ENCODE measurements at places on chromosomes 1 and 21.

- H3K4me3 ChIP-seq, result no peak overlapping the region
- H3K4me1 ChIP-seq, result peaks cover 10% of the 10 kb centered on the region
- no peak for DNase-seq
Observed at GRCh38 chr1:76224752-76225151, 150.2 kb downstream of the ST6GALNAC3 start.

GRCh38 chr1:14755518-14756252, 157.2 kb downstream of the KAZN start:
- DNase-seq, result no peak
- H3K4me3 ChIP-seq, result no peak overlapping the region
- no peaks in the 10 kb centered on the region for H3K27me3 ChIP-seq

DNA sequence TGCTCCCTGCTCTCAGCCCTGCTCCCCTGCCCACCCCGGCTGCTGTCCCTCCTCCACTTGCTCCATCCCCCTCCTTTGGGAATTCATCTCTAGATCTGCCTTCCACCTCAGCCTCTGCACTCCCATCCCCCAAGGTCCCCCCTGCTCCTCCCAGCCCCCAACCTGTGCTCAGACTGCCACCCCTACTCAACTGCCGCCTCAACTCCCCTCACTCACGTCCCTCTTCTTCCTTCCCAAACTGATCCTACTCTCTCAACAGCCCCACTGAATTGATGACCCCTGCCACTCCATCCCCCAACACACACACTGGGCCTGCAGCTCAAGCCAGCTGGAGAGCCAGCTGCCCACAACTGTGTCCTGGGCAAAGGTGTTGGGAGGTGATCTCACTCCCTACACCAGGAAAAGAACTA, 15.8 kb upstream of the ETV3L start:
- no peak overlapping the region for H3K27ac ChIP-seq
- H3K36me3 ChIP-seq, result no peaks in the 10 kb centered on the region
- peaks cover 23% of the 10 kb centered on the region for H3K4me1 ChIP-seq
- peaks cover 4% of the 10 kb centered on the region for H3K27me3 ChIP-seq

DNA sequence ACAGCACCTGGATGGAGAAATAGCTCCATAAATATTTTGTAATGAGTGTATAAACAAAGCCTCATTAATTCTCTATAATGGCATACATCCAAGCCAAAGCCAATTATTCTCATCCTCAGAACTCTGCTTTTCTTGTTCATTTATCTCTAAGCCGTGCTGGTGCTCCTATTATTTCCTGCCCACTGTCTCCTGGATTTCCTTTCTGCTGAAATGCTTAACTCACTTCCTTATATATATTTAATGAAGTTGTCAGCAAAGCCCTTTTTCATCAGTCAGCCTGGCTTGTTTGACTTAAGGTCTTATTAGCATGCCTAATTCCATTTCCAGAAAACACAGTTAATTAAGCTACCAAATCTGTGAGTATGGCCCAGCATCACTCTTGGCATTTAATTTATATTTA, 93.4 kb downstream of the SLC25A24 start:
- no peak overlapping the region for H3K4me3 ChIP-seq
- no peaks in the 10 kb centered on the region for H3K27me3 ChIP-seq
- H3K36me3 ChIP-seq, result no peaks in the 10 kb centered on the region
- H3K27ac ChIP-seq, result no peak overlapping the region
- no peak for DNase-seq

GRCh38 chr1:41811051-41811795, 107.5 kb downstream of the HIVEP3 start:
- DNase-seq, result no peak
- no peaks in the 10 kb centered on the region for H3K36me3 ChIP-seq
- H3K4me3 ChIP-seq, result no peak overlapping the region
- H3K4me1 ChIP-seq, result no peaks in the 10 kb centered on the region
- no peaks in the 10 kb centered on the region for H3K27me3 ChIP-seq

DNA sequence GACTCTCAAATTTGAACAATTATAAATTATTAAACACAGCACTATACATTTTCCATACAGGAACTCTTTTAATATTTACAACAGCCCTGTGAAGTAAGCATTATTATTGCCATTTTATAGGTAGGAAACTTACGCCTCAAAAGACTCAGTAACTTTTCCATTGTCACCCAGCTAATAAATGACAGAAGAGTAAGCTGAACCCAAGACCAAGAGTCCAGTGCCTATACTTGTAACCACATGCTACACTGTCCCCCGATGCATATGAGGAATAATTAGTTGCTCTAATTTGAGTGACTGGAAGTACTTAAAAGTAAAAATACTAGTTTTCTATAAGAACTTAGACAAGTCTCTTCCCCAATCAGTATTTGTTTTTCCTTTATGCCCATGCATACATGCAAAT, 88.5 kb downstream of the PTPN14 start:
- H3K36me3 ChIP-seq, result no peaks in the 10 kb centered on the region
- H3K4me3 ChIP-seq, result no peak overlapping the region
- H3K27me3 ChIP-seq, result no peaks in the 10 kb centered on the region
- DNase-seq, result no peak
- H3K4me1 ChIP-seq, result peaks cover 7% of the 10 kb centered on the region

GRCh38 chr1:155175927-155176371, 2.3 kb downstream of the TRIM46 start:
- H3K27ac ChIP-seq, result no peak overlapping the region
- no peak for DNase-seq
- no peaks in the 10 kb centered on the region for H3K27me3 ChIP-seq
- H3K4me3 ChIP-seq, result no peak overlapping the region

- H3K4me1 ChIP-seq, result no peaks in the 10 kb centered on the region
- H3K27me3 ChIP-seq, result no peaks in the 10 kb centered on the region
- H3K36me3 ChIP-seq, result no peaks in the 10 kb centered on the region
- no peak overlapping the region for H3K4me3 ChIP-seq
- no peak overlapping the region for H3K27ac ChIP-seq
Observed at GRCh38 chr1:12152113-12152891, 14.5 kb upstream of the TNFRSF1B start.

DNA sequence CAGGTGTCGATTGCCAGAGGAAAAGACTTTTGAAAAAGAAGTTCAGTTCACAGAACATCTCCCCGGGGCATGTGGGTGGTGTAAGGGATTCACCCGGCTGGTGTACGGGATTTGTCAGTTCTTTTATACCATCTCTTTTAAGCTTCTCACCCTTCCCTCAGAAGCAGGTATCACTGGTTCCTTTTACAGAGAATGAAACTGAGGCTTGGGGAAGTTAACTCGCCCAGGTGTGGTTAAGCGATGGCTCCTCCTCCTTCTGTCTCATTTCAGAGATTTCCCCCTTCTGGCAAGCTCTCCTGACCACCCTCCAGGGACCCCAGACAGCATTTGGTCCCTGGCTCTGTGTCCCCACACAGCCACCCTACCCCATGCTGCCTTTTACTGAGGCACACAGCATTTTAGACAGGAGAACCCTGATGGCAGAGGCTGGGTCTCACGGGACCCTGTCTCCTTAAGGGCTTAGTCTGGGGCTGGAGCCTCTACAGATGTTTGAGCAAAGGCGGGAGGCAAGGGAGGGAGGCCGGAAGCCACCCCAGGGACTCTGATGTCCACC, 2.8 kb upstream of the ECE1 start:
- no peaks in the 10 kb centered on the region for H3K27me3 ChIP-seq
- peaks cover 21% of the 10 kb centered on the region for H3K4me1 ChIP-seq
- H3K27ac ChIP-seq, result no peak overlapping the region
- no peak for DNase-seq
- no peak overlapping the region for H3K4me3 ChIP-seq

DNA sequence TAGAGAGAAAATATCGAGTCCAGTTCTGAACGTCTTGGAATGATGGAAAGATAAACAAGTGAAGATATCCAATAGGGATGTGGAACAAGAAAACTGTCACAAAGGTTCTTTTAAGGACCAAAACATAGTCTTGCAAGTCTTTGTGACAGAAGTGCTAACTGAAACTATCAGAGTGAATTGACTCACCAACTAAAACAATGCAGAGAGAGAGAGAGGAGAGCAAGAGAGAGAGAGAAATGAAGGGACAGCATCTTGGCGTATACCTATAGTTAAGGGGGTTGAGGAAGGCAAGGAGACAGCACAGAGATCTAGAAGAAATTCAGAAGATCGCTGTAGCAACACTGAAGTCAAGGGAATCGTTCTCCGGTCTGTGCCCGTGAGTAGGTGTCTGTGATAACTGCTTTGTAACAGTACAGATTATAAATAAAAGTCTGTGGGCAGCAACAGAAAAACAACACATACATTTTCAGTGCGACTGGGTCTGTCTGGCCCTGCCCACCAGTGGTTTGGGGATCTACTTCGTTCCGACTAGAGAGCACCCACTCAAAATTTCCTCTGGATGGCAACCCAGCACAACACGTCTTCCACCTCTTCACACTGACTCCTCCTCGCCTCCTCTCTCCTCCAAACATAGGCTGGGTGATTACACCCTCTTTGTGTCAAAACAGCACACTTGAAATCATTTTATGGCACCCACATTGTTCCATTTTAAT, 4.8 kb upstream of the COA6 start:
- H3K27ac ChIP-seq, result no peak overlapping the region
- DNase-seq, result no peak
- H3K27me3 ChIP-seq, result no peaks in the 10 kb centered on the region

GRCh38 chr1:186923486-186923885, 94.7 kb downstream of the PLA2G4A start:
- no peaks in the 10 kb centered on the region for H3K4me1 ChIP-seq
- H3K4me3 ChIP-seq, result no peak overlapping the region
- no peak for DNase-seq
- no peaks in the 10 kb centered on the region for H3K36me3 ChIP-seq
- H3K27me3 ChIP-seq, result no peaks in the 10 kb centered on the region

DNA sequence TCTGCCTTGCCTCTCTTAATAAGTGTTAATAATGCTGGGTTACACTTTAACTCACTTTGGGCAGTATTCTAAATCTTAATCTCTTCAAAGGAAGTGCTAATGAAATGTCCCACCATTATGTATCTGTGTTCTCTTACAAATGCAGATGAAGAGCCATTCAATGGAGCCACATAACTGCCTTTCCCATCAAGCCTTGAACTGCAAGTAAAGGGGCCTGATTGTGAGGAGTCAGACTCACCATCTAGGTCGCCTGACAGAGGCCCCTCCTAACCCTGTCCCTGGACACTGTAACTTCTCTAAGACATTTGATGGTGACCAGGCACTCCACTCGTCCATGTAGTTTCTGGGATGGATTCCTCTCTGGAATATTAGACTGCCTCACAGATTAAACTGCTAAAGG, 329.4 kb downstream of the KIF26B start:
- no peaks in the 10 kb centered on the region for H3K36me3 ChIP-seq
- H3K27me3 ChIP-seq, result no peaks in the 10 kb centered on the region

GRCh38 chr1:204924013-204924759, 53.5 kb downstream of the NFASC start:
- DNase-seq, result no peak
- no peak overlapping the region for H3K27ac ChIP-seq
- H3K36me3 ChIP-seq, result no peaks in the 10 kb centered on the region
- H3K27me3 ChIP-seq, result no peaks in the 10 kb centered on the region

GRCh38 chr1:96036763-96037162, 684.8 kb upstream of the PTBP2 start:
- no peak for DNase-seq
- no peak overlapping the region for H3K27ac ChIP-seq
- H3K36me3 ChIP-seq, result no peaks in the 10 kb centered on the region

GRCh38 chr1:63873751-63874150, 99.9 kb downstream of the ROR1 start:
- no peaks in the 10 kb centered on the region for H3K27me3 ChIP-seq
- DNase-seq, result no peak
- no peak overlapping the region for H3K27ac ChIP-seq
- peaks cover 13% of the 10 kb centered on the region for H3K4me1 ChIP-seq
- no peaks in the 10 kb centered on the region for H3K36me3 ChIP-seq
- no peak overlapping the region for H3K4me3 ChIP-seq

- H3K4me3 ChIP-seq, result no peak overlapping the region
- H3K27ac ChIP-seq, result no peak overlapping the region
- no peaks in the 10 kb centered on the region for H3K36me3 ChIP-seq
- no peaks in the 10 kb centered on the region for H3K27me3 ChIP-seq
Observed at GRCh38 chr1:13587256-13588030, 3.8 kb downstream of the PDPN start.

DNA sequence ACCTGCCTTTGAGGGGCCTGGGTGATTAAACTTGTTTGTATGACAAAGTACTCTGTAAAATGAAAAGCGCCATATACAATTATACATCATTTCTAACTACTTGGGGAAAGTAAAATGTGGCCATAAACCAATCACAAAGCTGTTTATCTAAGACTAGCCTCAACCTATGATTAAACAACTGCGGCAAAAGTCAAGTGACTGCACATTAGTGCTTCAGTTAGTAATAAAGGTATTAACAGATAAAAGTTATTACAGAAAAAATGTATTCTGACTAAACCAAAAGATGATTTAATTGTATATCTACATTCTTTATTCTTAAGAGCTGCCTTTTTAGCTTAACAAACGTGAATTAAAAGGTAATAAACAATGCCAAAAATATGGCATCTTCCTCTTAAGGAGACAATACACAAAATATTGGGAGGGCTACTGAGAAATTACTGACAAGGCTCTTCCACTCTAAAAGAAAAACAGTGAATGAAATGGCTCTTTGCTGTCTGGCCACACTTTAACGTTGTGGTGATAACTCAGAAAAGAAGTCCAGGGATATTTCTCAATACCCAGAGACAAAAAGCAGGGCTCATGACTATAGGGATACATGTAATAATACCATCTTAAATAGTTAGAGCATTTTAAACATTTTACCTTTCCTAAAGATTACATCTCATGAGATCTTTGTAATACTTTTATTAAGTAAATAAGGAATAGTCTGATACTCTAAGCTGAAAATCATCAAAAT, 8.6 kb downstream of the ARHGAP29 start:
- no peaks in the 10 kb centered on the region for H3K27me3 ChIP-seq
- no peak overlapping the region for H3K27ac ChIP-seq
- DNase-seq, result no peak
- H3K4me3 ChIP-seq, result no peak overlapping the region

- H3K27ac ChIP-seq, result no peak overlapping the region
- H3K4me3 ChIP-seq, result no peak overlapping the region
- H3K27me3 ChIP-seq, result no peaks in the 10 kb centered on the region
Observed at GRCh38 chr1:68470388-68470970, 20.7 kb upstream of the RPE65 start.

- no peak for DNase-seq
- no peaks in the 10 kb centered on the region for H3K4me1 ChIP-seq
- no peak overlapping the region for H3K27ac ChIP-seq
- no peaks in the 10 kb centered on the region for H3K36me3 ChIP-seq
- H3K4me3 ChIP-seq, result no peak overlapping the region
Observed at GRCh38 chr1:15002325-15002724, 151.2 kb upstream of the TMEM51 start.

- no peak overlapping the region for H3K27ac ChIP-seq
- no peak overlapping the region for H3K4me3 ChIP-seq
- DNase-seq, result no peak
- no peaks in the 10 kb centered on the region for H3K36me3 ChIP-seq
- 0 out of 2 replicates have a peak, but pooled peaks cover 7% of the 10 kb centered on the region for H3K27me3 ChIP-seq
- H3K4me1 ChIP-seq, result no peaks in the 10 kb centered on the region
Observed at GRCh38 chr1:22607154-22607553, 29.3 kb upstream of the C1QA start.

All from H1 (cell line).